ENCODE measurements at places on chromosomes 12 and 14.

DNA sequence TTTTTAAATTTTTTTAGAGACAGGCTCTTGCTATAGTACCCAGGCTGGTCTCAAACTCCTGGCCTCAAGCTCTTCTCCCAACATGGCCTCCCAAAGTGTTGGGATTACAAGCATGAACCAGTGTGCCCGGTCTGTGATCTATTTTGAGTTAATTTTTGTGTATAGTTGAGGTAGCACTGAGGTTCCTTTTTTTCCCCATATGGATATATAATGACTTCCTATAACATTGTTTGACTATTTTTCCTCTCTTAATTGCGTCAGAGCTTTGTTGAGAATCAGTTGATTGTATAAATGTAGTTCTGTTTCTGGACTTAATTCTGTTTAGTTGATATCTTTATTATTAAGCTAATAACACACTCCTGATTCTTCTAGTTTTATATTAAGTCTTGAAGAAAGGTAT, 8.6 kb upstream of the M6PR start:
- no peak for DNase-seq

DNA sequence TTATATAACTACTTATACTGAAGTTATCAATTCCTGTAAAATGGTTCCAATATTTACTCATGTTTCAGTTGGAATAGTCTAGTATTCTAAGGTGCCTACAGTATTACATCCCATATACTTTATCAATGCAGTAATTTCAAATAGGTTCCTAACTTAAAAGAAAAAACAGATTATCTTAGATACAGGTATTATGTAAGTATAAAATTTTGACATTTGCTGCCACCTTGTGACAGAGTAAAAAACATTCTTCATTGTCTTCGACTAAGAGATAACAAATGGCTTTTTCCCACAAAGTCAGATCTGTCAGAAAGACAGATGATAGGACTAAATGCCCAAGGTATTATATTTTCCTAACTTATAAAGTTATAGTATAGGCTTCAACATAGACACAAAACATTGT, 78.7 kb downstream of the TXNDC16 start:
- peak; percentile 76 for DNase-seq

- DNase-seq: peak; percentile 75
Observed at GRCh38 chr12:45655186-45655585, 74.3 kb upstream of the ARID2 start.

GRCh38 chr12:109264095-109264942, 44.8 kb downstream of the FOXN4 start:
- DNase-seq: peak; percentile 92

- no peak for DNase-seq
Observed at GRCh38 chr14:37195327-37195726, 2.4 kb upstream of the MIPOL1 start.

- DNase-seq: no peak
Observed at GRCh38 chr12:120342175-120343038, 14.8 kb upstream of the PLA2G1B start.

DNA sequence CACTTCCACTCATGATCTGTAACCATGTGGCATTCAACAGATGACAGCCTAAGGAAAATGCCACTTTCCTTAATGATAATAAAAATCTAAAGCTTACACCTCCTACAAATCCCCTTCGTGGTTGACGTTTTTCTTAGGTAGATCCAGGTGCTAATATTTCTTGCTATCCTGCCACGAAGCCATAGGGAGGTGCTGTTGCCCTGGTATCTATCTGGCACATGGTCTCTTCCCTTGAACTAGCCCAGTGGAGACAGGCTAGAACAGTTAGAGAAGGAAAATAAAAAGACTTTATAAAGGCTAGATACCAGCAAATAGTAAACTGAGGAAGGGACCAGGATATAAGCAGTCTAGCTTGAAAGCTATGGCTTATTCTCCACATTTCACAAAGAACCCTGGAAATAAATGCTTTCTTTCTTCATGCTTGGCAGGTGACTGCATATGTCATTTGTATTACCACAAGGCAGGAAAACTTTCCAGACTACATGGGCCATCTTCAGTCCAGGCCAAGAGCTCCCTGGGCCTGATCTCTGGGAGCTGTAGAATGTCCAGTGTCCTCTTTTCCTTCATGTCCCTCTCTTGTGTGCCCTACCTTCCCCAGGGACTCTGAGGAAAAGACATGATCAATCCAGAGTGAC, 15.3 kb downstream of the SPIC start:
- peak; percentile 72 for DNase-seq

GRCh38 chr12:50190859-50191258, 23.7 kb upstream of the CERS5 start:
- DNase-seq: no peak

- DNase-seq: no peak
Observed at GRCh38 chr14:105495101-105495989, 4.3 kb downstream of the TEDC1 start.

- DNase-seq: peak; percentile 41
Observed at GRCh38 chr12:130266751-130267150, 70.9 kb upstream of the PIWIL1 start.

DNA sequence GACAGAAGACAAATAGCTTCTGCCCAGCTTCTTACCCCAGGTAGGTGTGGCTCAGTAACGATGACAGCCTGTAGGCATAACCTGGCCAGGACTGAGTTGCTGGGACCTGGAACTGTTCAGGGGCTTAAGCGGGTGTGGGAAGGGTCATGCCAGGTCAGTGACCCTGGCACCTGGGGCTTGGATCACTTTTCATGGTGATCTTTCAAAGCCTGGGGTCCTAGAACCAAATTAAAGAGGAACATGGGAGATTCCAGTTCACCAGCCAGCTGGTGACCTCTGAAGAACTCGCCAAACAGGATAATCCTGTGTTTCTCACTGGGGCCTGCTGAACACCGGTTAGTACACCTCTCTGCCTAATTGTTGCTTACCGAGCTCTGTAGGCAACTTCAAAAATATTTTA, 102.6 kb upstream of the LMNTD1 start:
- DNase-seq: no peak

GRCh38 chr12:121673013-121673511, 3.6 kb upstream of the MORN3 start:
- peak; percentile 46 for DNase-seq

- DNase-seq: no peak
Observed at GRCh38 chr12:92403210-92404175, 257.8 kb upstream of the BTG1 start.

GRCh38 chr14:50417853-50418252, 21.2 kb upstream of the CDKL1 start:
- no peak for DNase-seq

DNA sequence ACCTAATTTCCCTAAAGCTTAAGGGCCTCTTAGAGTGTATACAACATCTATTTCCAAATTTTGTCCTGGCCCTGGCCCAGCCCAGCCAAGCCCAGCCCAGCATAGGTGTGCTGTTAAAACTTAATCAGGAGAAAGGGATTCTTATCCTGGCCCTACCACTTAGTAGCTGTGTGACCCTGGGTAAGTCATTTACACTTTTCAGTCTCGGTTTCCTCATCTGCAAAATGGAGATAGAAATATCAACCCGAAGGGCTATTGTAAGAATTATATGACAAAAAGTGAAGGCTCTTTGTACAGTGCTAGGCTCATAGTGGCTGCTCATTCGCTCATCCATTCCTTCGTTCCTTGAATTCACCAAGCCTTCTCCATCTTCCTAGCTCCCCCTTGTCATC, 442 bp downstream of the ERG28 start:
- DNase-seq: peak; percentile 57

GRCh38 chr12:26369588-26369987, 174.2 kb downstream of the SSPN start:
- DNase-seq: no peak

GRCh38 chr12:124904306-124905098, 9.9 kb downstream of the UBC start:
- DNase-seq: no peak

- no peak for DNase-seq
Observed at GRCh38 chr14:91397965-91398591, 19.5 kb downstream of the CCDC88C start.

DNA sequence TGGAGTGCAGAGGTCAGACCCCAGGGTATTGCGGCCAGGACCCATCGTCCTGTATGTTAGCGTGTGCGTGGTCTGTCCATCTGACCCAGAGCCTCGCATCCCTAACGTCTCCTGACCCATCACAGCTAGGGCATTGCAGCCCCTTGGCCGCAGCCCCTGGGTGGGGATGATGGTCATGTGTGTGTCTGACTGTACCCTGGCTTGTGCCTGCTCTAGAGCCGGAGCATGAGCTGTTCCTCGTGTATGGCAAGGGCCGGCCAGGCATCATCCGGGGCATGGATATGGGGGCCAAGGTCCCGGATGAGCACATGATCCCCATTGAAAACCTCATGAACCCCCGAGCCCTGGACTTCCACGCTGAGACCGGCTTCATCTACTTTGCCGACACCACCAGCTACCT, 10.8 kb upstream of the LRP1-AS start:
- no peak for DNase-seq

- DNase-seq: no peak
Observed at GRCh38 chr12:60075091-60075490, 479.3 kb downstream of the SLC16A7 start.

- no peak for DNase-seq
Observed at GRCh38 chr12:114193474-114193873, 212.5 kb downstream of the TBX5 start.

- no peak for DNase-seq
Observed at GRCh38 chr12:93043877-93044209, 114.7 kb upstream of the EEA1 start.

GRCh38 chr12:55664826-55665225, 28.1 kb downstream of the OR10P1 start:
- DNase-seq: no peak

DNA sequence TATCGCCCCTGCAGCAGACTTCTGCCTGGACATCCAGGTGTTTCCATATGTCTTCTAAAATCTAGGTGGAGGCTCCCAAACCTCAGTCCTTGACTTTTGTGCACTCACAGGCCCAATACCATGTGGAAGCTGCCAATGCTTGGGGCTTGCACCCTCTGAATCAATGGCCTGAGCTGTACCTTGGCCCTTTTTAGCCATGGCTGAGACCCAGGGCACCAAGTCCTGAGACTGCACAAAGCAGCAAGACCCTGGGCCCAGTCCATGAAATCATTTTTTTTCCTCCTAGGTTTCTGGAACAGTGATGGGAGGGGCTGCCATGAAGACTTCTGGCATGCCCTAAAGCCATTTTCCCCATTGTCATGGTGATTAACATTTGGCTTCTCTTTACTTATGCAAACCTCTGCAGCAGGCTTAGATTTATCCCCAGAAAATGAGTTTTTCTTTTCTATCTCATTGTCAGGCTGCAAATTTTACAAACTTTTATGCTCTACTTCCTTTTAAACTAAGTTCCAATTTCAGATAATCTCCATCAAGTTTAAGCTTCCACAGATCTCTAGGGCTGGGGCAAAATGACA, 1445.8 kb upstream of the FLRT2 start:
- DNase-seq: no peak

GRCh38 chr12:78726854-78727253, 137.7 kb upstream of the SYT1 start:
- DNase-seq: no peak

GRCh38 chr12:83461336-83461935, 774.7 kb downstream of the TMTC2 start:
- DNase-seq: no peak

GRCh38 chr12:58615047-58615446, 305.3 kb downstream of the LRIG3 start:
- no peak for DNase-seq

- DNase-seq: no peak
Observed at GRCh38 chr12:12533238-12533829, 29.3 kb downstream of the DUSP16 start.

DNA sequence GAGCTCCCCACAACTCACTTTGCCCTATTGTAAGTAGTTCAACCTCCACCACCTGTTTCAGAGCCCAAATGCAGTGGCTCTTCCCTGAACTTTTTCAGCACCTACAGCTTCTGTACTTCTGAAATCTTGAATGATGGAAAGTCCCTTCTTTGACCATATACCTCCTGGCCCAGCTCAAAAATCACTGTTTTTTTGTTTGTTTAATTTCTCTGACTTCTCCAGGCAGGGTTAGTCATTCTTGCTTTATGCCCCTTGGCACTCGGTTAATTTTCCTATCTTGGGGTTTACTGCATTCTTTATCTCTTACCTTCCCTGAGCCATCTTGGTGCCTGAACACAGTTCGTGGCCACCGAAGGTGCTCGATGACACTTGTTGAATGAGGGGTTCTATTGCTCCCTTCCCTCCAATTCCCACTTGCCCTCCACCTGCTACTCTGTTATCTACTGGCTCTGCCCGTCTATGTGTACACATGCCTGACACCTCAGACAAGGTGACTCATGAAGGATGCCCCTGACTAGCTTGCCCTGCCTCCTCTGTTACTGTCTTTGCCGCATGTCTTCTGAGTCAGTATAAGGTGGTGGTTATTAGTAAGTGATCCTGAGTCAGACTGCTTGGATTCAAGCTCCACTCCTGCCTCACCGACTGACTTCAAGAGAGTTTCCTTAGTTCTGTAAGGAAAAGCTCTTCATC, 4.4 kb downstream of the AMHR2 start:
- no peak for DNase-seq

GRCh38 chr12:104219361-104219892, 3.8 kb downstream of the TXNRD1 start:
- DNase-seq: no peak

DNA sequence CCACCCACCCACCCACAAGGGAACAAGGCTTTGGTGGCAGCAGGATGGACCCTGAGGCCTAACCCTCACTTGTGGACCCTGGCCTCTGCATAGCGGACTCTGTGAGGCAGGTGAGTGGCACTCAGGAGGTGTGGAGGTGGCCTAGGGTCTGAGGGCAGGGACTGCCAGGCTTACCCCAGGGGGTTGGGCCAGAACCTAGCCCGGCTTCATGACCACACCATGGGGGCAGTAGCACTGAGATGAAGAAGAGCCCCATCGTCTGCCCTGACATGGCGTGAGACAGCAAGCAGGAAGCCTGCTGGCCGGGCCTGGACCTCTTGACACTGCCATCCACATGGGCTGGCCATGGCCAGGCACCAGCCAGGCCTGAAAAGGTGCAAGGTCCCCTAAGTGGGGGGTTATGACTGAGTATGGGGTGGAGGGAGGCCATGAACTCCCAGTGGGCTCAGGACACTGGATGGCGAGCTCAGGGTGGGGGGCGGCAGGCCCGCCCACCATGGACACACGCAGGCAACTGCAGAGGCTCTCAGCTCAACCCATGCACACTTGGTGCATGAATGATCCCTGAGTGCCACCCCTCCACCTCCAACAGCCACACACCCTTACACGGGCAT, 29.3 kb downstream of the JAG2 start:
- DNase-seq: no peak

GRCh38 chr14:101349108-101349507, 212.2 kb upstream of the DIO3 start:
- no peak for DNase-seq

DNA sequence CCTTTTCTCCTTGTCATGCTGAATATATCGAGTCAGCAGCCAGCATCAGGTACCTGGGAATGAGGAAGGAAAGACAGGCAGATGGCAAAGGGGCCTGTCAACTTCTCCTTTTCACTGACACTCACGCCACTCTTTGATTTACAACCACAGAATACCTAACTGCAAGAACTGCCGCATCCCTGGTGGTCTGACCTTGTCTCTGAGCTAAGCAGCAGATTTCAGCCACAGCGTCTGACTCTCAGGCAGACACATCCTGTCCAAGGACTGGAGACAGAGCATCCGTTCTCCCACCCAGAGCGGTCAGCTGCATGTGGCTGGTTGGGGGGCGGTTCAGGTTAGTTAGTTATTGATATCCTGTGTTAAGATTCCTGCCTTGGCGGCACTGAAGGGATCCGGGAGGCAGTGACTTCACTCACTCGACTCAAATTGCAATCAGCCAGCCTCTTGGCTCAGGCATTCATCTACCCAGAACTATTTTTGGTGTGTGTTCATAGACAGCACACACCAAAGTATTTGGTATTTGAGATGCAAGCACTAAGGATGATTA, 11.2 kb upstream of the MAP1LC3B2 start:
- DNase-seq: no peak

Measured in Karpas-422 (cell line).